NCI-H2081 treated with DMSO at 0.1 percent for 48 hours (cell line): ENCODE measurements at places on chromosomes 4 and X.

GRCh38 chrX:47198687-47199080 is 5.1 kb downstream of the UBA1 start:
- no peak for DNase-seq

DNA sequence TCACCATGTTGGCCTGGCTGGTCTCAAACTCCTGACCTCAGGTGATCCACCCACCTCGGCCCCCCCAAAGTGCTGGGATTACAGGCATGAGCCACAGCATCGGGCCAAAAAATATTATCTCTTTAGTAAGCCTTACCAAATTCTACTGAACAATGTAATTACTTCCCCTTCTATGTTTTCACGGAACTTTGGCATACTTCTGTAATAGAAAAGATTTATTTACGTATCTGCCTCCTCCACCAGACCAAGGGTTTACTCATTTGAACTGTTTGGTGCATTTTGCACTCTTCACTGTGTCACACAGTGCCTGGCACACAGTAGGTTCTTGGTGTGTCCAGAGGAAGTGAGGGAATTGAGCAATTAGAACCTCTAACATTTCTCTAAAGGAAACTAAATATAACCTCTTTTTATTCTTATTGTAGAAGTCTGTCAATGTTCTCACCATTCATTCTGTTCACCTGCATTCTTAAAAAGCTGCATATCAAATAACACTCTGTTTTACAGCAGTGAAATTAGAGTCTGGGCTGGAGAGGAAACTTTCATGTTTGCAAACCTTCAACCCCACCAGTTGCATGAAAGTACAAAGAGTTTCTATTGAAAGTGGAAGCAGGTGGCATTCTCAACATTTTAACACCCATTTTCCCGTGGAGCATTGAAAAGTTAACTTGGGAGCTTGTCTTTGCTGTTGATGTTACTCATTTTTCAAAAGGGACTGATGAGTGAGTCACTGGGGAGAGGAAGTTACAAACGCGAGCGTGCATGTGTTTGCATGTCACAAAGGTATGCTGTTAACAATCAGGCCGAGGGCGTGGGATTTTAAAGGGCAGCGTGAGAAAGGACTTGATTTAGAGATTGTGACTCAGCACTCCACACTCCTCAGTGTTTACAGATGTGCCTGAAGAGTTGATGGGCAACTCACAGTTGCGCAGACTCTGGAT is 314.1 kb downstream of the STK32B start:
- DNase-seq = no peak

DNA sequence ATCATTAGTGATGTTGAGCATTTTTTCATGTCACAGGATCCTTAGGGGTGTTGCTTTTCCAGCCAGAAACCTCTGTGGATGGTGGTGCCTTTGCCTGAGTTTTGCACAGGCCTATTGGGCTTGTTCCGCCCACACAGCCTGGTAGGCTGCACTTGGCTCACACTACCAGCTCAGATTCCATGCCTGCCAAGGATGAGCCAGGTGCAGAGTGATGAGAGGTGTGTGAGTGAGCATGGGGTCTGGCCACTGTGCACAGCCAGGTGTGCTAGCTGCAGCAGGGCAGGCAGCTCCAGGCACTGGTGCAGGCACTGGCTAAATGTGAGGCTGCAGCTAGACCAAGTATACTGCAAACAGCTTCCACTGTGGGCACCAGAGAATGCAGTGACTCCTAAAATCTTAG is 341.6 kb downstream of the FSTL5 start:
- no peak for DNase-seq

GRCh38 chrX:42375086-42375485 is 402.9 kb downstream of the PPP1R2C start:
- no peak for DNase-seq

- DNase-seq = no peak
These were observed 95.5 kb upstream of the MSX1 start for GRCh38 chr4:4763822-4764557.

DNA sequence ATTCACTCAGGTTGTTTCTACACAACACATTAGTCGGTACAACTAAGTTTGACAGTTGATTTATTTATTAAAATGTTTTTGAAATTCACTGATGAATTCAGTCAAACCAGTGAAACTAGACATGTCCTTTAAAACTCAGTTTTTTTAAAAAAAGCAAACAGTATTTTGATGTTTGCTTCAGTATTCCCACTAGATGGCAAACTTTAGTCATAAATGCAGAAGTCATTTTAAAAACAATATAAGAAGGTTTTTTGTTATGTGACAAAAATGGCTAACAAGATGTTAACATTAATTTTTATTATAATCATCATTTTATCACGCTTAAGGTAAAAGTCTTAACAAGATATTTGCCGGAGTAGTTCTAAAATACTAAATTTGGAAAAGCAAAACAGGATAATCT is 1337.8 kb upstream of the DIAPH2 start:
- DNase-seq = no peak

DNA sequence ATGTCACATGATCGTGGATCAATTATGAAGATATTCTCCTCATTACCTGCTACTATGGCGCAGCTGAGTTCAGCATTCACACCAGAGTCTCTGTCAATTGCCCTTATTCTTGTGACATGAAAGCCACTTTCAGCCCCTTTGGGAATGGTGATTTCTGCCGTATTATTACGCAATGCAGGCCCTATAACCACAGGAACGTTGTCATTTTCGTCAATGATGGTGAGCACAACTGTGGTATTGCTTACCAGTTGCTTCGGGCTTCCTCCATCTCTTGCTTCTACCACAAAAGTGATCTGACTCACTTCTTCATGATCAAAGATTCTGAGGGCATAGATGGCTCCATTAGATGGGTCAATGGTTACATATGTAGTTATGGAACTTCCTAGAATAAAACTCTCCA is 2.1 kb downstream of the PCDH18 start:
- no peak for DNase-seq

DNA sequence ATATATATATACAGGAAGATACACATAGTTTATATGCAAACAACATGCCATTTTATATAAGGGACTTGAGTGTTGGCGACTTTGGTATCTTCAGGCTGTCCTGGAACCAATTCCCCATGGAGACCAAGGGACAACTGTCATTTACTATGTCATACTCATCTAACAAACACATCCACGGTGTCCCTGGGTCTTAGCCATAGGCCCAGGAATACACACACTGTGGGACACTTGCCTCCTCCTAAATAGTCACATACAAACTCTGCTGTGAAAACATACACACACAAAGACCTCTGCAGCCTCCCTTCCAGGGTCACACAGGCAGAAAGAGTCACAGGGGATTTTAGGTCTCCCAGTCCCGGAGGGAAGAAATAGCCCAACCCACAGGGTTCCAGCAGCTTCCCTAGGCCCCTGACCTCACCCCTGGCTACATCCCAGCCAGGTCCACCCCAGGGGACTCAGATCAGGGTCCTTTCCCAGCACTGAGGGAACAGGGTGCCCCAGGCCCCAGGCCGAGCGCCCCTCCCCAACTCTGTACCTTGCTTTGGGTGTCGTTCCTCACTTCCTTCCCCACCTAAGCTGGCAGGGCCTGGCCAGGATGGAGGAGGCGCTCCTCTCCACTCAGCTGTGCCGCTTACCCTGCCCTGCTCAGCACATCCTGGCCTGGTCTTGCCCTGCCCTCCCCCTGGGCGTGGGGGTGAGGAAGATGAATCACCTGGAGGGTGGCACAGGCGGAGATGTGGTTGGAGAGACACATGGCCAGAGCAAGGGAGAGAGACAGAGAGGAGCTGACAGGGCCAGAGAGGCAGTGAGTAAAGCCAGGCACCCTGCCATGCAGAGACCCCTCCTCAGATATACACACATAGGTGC is 21.8 kb downstream of the FGD1 start:
- no peak for DNase-seq

- no peak for DNase-seq
These were observed 8.9 kb downstream of the FHIP1A start for GRCh38 chr4:151417766-151418376.

GRCh38 chr4:107270614-107271013 is 234.5 kb upstream of the DKK2 start:
- DNase-seq = no peak

GRCh38 chr4:127249767-127250108 is 383.0 kb upstream of the INTU start:
- DNase-seq = no peak

- DNase-seq = no peak
These were observed 29.5 kb upstream of the TAPT1 start for GRCh38 chr4:16255730-16256129.

DNA sequence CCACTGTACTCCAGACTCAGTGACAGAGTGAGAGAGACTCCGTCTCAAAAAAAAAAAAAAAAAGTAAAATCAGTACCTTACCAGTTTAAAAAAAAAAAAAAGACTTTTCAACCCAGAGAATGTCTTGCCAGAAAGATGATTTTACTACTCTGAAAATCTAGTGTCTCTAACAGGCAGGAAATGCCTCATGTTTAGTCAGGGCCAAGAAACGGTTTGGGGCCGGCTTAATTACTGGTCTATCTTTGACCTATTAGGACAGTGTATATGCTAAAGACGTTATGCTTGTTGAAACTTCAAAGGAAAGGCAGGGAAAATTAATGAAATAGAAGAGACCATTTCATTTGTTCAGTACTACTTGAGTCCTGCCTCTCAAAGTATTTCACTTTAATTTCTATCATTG is 9.9 kb downstream of the BEND4 start:
- no peak for DNase-seq

- no peak for DNase-seq
These were observed 14.1 kb downstream of the INPP4B start for GRCh38 chr4:142832022-142832421.

DNA sequence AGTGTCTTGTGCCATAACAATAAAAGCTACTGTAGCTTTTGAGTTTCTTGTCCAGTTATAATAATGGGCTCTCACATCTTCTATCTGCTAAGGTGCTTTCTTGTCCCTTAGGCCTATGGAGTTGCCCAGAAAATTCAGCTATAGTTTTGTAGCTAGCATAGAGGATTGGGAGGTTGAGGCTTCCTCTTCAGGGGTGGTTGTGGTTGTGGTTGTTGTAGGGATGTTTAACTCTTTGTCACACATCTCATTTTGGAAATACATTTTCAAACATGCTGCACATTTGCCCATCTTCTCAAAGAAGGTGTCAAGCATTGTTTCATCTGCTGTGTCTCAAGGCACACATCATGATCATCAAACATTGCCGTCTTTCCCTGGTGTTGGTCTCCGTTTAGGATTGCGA is 65.0 kb downstream of the ATXN3L start:
- DNase-seq = no peak

- no peak for DNase-seq
These were observed 790.1 kb downstream of the TECRL start for GRCh38 chr4:63618883-63619718.

DNA sequence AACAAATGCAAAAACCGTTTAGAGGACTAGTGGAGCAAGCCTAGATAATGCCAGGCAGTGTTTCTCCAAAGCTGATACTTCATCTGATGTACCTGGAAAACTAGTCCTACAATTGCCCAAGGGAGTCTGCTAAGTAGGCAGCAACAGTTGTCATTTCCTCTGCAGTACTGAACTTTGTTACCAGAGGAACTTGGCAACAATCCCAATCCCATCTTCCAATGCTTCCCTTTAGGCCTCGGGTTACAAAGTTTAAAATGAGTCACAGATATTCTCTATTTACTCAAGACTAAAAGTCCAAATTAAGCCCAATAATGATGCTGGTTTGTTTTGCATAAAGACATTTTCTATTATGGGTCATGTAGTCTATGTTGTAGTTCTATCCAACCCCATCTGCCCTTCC is 120.0 kb upstream of the GLRA2 start:
- no peak for DNase-seq

GRCh38 chr4:173333658-173334084 is 487 bp downstream of the HMGB2 start:
- no peak for DNase-seq

DNA sequence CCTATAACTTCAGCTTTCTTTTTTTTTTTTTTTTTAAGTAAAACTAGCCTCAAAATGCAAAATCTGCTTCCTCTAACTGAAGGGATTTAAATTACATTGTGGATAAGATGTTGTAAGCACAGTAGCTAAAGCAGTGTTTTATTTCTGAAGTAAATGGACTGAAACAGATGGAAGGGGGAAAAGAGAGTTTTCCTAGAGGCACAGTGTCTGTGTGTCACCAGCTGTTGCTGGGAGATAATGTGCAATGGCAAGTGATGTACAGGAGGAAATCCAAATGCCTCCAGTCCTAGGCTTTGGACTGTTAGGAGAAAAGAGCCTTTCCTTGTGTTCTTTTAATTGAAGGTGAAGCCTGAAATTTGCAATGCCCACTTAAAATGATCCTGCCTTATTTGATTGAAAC is 672.1 kb downstream of the GRXCR1 start:
- no peak for DNase-seq

- DNase-seq = no peak
These were observed 315.2 kb downstream of the PCDH10 start for GRCh38 chr4:133464311-133464710.

DNA sequence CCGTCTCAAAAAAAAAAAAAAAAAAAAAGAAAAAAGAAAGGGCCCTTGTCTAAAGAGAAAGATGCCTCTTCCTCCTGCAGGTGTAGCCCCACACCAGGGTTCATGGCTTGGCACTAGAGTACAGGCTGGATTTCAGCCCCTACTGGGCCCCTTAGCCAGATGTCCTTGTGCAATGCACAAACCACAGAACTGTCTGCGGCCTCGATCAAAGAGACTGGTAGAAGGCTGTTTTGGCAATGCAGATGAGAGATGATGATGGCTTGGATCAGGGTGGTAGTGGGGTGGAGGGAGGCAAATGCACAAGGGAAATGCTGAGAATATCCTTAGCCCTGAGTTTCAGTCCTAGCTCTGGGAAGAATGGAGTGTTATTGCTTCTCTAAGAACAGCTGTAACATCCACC is 26.5 kb upstream of the TSR2 start:
- no peak for DNase-seq

DNA sequence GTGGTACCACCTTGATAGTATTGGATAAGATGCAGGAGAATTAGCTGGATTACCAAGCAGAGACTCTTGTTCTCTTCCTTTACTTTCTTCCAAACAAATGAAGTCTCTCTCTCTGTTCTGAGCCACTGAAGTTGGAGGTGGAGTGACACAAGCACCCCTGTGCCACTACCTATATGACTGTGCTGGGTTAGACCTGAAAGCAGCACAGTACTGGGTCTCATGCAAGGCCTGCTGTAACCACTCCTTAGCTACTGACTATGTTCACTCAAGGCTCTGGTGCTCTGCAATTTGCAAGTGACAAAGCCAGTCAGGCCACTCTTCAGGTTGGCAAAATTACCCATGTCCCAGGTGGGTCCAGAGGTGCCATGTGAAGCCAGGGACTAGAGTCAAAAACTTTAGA is 389.6 kb upstream of the MAOA start:
- no peak for DNase-seq

GRCh38 chr4:19752599-19752998 is 499.1 kb upstream of the SLIT2 start:
- no peak for DNase-seq

GRCh38 chr4:76313547-76313946 is 7.0 kb downstream of the STBD1 start:
- DNase-seq = no peak

- no peak for DNase-seq
These were observed 23.4 kb downstream of the ELF2 start for GRCh38 chr4:139153411-139154133.

- DNase-seq = no peak
These were observed 7.3 kb upstream of the RAB9B start for GRCh38 chrX:103839404-103839803.
